Activated CD4-positive, alpha-beta T cell treated with anti-CD3 and anti-CD28 coated beads, Interleukin-2, amount 50 U/mL, for 1 hour (primary cell): ENCODE measurements at places on chromosomes 3 and 15.

DNA sequence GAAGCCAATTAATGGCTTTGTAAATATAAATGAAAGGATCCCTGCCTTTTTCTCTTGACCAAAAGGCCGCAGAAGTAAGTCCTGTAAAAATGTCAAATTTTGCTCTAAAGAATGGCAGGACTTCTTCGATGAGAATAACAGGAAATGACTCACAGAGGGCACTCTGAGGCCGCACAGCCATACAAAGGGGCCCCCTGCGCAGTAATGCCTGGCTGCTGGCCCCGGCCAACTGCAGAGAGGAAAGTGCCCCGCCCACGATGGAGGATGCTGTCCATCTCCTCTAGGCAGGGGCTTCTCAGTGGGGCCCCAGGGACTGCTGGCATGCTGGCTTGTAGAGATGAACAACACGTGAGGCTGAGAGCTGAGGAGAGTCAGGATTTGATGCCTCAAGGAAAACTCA is 18.1 kb upstream of the SCN10A start:
- no peak for DNase-seq

DNA sequence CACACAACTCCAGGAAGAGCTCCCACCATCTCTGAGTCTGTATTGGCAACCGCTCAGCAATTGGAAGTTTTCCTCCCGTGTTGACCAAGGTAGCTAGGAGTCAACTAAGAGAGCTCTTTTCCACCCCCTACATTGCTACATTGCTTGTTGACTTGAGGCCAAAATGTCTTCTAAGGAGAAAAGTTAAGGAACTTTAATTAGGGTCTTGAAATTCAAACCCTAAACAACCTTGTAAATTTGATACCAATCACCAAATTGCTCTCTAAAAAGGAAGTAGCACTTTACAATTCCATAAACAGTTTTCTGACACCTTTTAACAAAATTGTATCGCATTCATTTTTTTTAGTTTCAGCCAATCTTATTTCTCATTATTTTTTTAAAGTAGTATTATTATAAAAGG is 35.5 kb upstream of the ST3GAL6 start:
- DNase-seq, result no peak

DNA sequence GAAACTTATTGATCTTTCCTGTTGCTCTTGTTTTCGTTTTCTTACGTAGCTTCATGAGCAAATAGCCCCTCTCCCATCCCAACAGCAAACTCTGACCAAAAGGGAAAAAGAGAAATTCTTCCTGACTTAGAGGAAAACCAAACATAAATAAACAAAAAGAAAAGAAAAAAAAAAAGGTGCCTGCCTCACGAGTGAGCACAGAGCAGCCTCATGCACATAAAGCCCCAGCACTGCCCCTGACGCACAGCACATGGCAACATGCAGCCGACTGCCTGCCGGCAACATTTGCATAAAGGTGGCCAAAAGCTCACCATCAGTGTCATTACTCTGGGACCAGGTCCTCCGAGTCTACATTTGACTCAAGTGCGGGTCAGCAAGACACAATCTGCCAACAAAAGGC is 6.4 kb downstream of the POC1A start:
- DNase-seq, result no peak

DNA sequence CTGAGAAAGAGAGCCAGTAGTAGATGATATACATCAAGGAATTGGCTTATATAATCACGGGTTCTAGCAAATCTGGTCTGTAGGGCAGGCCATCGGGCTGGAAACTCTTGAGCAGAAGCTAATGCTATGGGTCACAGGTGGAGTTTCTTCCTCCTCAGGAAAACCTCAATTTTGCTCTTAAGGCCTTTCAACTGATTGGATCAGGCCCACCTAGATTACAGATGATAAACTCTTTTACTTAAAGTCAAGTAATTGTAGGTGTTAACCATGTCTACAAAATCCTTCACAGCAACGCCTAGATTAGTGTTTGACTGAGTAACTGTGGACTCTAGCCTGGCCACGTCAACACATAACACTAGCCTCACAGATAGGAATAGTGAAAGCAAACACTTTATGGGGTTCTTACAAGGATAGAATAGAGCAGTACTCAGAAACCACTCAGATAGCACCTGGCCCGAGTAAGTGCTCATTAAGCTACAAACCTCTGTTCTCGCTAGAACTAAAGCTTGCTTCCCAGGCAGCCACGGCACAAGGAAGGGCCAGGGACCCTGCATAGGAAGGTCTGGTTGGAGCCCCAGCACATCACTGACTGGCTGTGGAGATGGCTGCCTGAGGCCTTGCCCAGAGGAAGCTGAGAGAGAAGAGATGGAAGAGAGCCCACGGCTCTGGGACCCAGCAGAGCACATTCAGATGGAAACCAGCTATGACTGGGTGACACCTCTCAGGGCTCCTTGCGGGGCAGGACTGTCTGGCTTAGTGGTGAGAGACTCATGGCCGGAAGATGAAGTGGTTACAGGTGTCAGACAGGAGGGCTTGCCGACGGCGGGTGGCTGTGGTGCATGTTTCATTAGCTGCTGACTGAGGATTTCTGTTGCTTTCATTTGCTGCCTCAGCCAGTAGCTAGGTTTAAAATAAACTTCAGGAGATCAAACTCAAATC is 202.5 kb upstream of the TLE3 start:
- DNase-seq, result peak; percentile 58

- no peak for DNase-seq
These were observed 56.4 kb downstream of the FEM1B start for GRCh38 chr15:68333775-68334470.

- DNase-seq, result no peak
These were observed 342.7 kb downstream of the PTPRG start for GRCh38 chr3:61903931-61904657.

DNA sequence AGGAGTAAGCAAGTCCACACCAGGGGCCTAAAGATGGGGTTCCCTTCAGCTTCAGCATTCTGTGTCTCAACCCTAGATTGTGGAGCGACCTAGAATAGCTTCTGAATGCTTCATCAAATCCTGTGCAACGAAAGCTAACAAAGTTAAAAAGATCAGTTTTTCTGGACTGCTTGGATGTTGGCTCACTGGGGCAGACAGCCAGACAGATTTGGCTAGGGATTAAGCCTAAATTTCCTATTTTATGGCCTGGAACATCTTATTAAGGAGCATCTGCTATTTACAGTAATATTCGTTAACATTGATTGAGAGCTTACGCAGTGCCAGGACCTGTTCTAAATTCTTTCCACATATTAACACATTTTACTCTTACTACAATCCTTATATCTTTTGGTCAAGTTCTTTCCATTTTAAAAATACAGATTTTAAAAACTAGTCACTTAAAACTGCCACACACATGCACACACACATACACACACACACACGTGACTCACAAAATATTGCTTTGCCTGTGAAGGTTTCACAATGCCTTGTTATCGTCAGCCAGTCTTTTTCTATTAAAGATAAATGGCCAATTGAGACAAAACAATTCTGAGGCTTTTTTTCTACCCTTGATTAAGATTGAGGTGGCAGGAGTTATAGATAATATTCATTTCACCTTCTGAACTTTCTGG is 173.3 kb upstream of the SNTN start:
- no peak for DNase-seq

GRCh38 chr3:23748398-23749110 is 57.2 kb upstream of the UBE2E1 start:
- no peak for DNase-seq

- no peak for DNase-seq
These were observed 36.8 kb upstream of the RFTN1 start for GRCh38 chr3:16550305-16550675.

- no peak for DNase-seq
These were observed 10.5 kb upstream of the CCK start for GRCh38 chr3:42276141-42277132.

GRCh38 chr3:177410730-177411129 is 213.4 kb upstream of the TBL1XR1 start:
- DNase-seq, result no peak

DNA sequence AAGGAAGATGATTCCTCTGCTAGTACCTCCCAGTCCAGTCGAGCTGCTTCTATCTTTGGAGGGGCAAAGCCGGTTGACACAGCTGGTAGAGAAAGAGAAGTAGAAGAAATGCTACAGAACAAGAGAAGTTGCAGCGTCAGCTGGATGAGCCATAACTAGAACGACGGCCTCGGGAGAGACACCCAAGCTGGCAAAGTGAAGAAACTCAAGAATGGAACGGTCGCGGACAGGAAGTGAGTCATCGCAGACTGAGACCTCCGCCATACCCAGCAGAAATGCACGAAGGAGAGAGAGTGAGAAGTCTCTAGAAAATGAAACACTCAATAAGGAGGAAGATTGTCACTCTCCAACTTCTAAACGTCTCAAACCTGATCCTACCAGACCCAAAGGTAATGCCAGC is 19.0 kb upstream of the PARP14 start:
- DNase-seq, result no peak

- DNase-seq, result no peak
These were observed 2.0 kb upstream of the CEMIP start for GRCh38 chr15:80777137-80777536.

DNA sequence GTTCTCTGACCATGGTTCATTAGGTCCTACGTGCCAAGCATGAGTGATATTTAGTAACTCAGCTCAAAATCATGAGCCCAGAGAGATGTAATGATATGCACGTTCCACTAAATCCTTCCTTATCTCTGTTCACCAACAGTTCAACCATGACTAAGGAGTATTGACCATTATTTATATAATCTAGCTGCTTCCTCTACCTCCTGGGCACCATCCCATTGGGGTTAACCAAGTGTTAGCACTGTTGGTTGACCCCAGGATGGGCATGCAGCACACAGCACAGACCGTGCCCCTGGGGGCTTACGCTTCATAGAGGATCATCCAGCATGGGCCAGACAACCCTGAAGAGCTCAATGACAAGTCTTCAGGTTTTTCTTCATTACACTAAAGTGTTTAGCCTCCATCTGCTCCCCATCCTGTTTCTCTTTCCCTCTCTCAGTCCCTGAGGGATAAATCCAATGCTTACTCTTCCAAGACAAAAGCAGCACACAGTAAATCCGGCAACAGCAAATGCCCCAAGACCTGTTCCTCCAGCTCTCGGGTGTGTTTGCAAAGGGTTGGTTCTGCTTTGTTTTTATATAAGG is 10.4 kb downstream of the FAM174B start:
- DNase-seq, result no peak

GRCh38 chr3:193261970-193262369 is 20.9 kb downstream of the PLAAT1 start:
- no peak for DNase-seq

DNA sequence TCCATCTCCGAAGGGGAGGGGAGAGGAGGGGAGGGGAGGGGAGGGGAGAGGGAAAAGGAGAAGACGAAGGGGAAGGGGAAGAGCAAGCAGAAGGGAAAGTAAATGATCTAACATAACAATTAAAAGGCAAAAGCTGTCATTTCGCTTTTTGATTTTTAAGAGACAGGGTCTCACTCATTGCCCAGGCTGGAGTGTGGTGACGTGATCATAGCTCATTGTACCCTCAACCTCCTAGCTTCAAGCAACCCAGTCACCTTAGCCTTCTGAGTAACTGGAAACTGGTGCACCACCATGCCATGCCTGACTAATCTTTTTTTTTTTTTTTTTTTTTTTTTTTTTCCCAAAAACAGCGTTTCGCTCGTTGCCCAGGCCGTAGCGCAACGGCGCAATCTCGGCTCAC is 22.6 kb downstream of the ADAM10 start:
- no peak for DNase-seq

- peak; percentile 68 for DNase-seq
These were observed at the start of gene GCSAM for GRCh38 chr3:112132975-112133448. Gene GCSAM (minus strand): TSS chr3:112133248. CDS start chr3:112133120, 128 bp downstream.

DNA sequence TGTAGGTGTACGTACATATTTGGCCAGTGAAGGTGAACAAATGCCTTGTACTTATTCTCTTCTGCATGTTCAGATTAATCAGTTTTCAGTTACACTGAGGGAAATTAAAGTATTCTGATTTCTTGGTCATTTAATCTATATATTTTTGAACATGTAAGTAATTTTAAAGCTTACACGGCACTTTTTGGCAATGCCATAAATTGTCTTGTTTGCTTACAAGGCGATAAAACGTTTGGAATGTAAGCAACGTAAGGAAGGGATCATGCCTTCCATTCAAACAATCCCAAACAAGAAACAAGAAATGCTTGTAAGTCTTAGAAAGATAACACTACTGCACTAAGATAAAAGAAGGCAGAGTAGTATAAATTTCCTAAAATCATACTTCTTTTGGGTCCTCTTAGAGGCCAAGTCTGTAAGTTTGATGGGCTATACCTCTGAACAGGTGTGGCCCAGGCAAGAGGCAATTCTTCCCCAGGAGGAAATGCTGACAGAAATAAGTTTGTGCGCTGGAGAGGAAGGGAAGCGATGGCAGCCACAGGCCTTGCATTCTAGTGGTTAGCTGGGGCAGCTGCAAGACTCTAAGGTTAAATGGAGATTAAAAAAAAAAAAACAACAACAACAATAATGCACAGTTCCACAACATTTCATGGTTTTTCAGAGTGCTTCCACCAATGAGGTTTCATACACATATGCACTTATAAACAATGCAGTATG is 73.8 kb downstream of the GOLIM4 start:
- DNase-seq, result no peak

GRCh38 chr15:72192416-72192815 is 5.2 kb downstream of the GRAMD2A start:
- no peak for DNase-seq

GRCh38 chr3:158773166-158773565 is 28.7 kb upstream of the MFSD1 start:
- DNase-seq, result no peak

DNA sequence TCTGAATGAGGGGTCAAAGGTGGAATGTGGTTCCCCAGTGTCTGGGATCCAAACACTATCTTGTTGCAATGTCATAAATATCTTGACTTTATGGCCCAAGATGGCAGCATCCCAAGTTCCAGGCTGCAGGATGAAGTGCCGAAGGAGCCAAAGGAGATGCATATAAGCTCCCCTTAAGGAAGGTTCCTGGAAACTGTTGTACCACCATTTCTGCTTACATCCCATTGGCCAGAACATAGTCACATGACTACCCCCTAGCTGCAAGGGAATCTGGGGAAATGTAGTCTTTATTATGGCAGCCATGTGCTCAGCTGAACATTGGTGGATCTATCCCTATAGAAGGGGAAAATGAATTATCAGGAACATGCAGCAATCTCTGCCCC is 54.3 kb downstream of the BDH1 start:
- DNase-seq, result no peak
